ENCODE measurements at places on chromosomes 7 and 10. TPM values are rescaled to one million over a fixed set of nuclear protein-coding genes. Genes with fewer than 3 reads are reported as not detected.

Gene MCM10
- total RNA-seq, result 47.0 TPM

- no peak for DNase-seq
These were observed 35.3 kb upstream of the KCNIP2 start for GRCh38 chr10:101878869-101879268.

DNA sequence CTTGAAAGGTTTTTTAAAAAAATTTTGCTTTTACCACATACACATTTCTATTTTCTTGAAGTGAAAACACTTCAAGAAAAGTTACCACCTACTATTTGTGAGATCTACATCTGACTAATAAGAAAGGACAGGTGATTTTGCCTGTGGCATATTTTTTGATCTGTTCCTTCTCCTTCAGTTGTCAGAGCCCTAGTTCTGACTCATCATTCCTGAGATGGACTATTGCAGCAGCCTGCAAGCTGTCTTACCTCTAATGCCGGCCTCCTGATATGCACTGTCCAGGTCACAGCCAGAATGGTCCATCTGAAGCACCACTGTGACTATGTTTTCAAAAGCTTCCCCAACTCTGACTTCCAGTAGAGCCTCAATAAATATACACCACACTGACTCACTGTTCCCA is 28.2 kb upstream of the ANK3 start:
- no peak for DNase-seq

GRCh38 chr10:78217336-78217735 is 183.7 kb downstream of the RPS24 start:
- no peak for DNase-seq

DNA sequence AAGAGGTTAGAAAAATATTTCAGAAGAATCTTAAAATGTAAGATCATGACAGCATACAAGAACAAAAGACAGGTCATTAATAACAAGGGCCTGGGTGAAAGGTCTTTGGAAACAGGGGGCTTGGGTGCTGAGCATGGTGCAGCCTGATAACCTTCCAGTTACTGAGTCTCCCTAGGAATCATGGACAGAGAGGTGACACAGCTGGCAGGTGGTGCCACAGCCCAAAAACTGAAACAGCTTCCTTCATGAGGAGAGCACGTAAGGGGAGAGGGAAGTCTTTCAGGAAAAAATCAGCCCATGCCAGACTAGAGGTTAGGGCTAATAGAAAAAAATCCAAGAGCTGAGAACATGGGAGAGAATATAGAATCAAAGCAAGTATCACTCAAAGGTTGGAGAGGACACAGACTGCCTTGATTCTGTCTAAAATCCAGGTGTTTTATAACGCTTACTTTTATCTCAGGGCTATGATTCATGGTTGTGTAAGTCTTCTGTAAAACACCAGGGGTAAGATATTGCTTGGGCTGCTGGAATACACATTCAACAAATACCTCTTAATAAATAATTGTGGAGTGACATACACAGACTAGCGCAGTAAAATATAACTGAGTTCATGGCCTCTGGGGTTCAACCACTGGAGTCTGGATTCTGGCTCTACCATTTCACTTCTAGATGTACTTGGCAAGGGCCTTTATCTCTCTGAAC is 88.1 kb downstream of the SEMA3C start:
- no peak for DNase-seq

- no peak for DNase-seq
These were observed 77.7 kb downstream of the CDCA7L start for GRCh38 chr7:21867816-21868575.

- peak; percentile 96 for DNase-seq
These were observed 1.9 kb upstream of the PLAU start for GRCh38 chr10:73908853-73909539.

- no peak for DNase-seq
These were observed 38.4 kb downstream of the RHOBTB1 start for GRCh38 chr10:60905580-60905979.

GRCh38 chr7:73742753-73743641 is 4.4 kb upstream of the ABHD11 start:
- peak; percentile 97 for DNase-seq

Gene TAF6
- total RNA-seq, result 29.7 TPM

GRCh38 chr10:92238586-92239098 is 52.2 kb downstream of the CPEB3 start:
- DNase-seq, result no peak

Gene BNIP3
- total RNA-seq, result 575 TPM

DNA sequence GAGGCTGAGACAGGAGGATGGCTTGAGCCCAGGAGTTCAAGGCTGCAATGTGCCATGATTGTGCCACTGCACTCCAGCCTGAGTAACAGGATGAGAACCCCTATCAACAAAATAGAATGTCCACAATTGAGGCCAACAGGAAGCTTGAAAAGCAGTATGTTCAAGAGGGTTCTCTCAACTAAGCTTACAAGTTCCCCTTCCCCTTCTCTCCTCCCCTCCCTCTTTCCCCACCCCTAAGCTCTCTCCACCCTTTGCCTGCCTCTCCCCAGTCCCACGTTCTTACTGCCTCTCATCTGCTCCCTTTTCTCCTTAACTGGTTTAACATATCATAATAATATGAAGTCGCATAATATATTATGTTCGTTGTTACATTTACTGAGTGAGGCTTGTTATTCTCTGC is 35.4 kb downstream of the KIAA1549 start:
- no peak for DNase-seq

Gene GTF2IRD1
- 25.1 TPM for total RNA-seq

Gene CALU
- 166 TPM for total RNA-seq

Gene ZNF800
- total RNA-seq, result 7.6 TPM

- no peak for DNase-seq
These were observed 144.9 kb upstream of the MAGI2 start for GRCh38 chr7:79598351-79598750.

Gene SPDYE2
- not detected for total RNA-seq

- no peak for DNase-seq
These were observed 40.4 kb upstream of the ABCB5 start for GRCh38 chr7:20574784-20575720.

Gene ZNF488
- total RNA-seq, result not detected

Gene A1CF
- not detected for total RNA-seq

Gene SERPINE1
- total RNA-seq, result 42.4 TPM

GRCh38 chr7:18196638-18197037 is 169.0 kb upstream of the PRPS1L1 start:
- DNase-seq, result no peak

Gene MLXIPL
- total RNA-seq, result not detected

DNA sequence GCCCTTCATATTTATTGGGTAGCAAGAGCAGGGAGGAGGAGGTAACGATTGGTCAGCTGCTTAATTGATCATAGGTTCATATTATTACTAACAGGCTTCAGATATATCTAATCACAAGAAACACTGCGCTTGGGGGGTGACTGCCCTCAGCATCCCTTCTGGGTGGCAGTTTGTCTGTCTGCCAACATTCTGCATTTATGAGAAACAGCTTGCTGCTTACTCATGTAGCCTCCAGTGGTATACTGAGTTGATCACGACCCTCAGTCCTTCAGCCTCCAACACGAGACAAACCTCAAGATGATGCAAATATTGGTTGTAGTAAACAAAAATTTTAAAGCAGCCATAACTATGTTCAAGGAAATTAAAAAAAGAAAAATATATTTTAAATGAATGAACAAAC is 657.8 kb upstream of the PHF14 start:
- DNase-seq, result no peak

Gene CYCS
- 50.5 TPM for total RNA-seq

DNA sequence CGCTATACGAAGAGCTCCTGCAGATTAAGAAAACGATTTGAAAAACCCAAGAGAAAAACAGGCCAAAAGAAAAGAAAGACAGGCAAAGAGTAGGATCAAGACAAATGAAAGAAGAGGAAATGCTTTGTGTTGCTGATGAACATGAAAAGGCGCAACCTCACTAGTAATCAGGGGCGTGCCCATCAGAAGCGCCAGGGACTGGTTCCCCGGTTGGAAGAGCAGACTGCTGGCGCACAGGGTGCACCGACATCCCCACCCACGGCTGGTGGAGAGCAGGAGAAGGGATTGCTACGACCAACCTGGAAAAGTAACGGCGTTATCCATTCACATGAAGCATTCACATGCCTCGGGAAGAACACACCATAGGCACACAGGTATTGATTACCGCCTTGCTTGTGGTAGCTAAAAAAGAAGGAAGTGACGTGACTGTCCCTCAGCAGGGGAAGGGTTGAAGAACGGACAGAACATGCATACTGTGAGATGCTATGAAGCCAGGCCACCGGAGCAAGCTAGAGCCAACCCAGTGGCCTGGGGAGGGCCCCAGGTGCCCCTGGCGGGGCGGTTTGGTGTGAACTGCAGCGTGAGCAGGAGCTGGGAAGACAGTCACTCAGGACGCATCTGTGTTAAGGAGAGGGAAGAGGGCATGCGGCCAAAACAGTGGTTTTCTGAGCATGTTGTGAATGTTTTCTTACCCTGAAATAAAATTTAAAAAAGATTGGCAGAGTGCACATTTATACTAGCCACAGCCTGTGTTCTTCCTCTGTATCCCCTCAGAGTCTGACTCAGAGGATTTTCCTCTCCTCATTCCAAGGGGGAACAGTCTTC is 18.3 kb downstream of the AGAP3 start:
- no peak for DNase-seq

Gene CREB5
- 15.2 TPM for total RNA-seq

Gene SEMA4G
- total RNA-seq, result 6.6 TPM

- DNase-seq, result no peak
These were observed 194.9 kb downstream of the GPAM start for GRCh38 chr10:111988646-111989045.

- no peak for DNase-seq
These were observed 32.4 kb upstream of the HGF start for GRCh38 chr7:81802251-81802650.

DNA sequence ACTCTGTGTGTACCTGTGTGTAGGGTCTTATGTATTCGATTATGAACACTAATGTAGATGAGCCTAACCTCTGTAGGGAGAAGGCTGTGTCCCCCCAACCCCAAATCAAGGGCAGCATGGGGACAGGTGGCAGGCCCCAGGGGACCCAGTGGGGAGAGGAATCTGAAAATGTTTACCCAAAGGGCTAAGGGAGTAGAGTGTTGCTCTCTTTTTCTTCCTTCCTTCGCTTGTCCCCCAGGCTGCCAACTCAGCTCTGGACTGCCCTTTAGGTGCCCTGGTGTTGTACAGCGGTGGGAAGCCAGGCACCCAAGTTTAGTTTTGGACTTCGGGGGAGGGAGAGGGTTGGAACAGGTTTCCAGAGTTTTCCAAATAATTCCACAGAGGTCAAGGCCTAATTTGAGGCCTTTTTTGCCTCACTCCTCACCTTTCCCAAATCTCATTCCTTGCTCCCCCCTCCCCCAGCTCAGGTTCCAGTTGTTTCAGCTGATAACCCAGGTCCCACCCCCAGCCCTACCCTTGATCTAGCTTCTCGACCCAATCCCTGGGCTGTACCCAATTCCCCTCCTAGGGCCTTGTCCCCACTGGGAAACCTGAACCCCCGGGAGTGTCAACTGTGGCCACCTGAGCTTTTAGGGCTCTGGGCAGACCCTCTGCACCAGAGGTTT is 9.1 kb upstream of the PAX2 start:
- DNase-seq, result no peak

GRCh38 chr10:111030042-111030750 is 46.6 kb upstream of the ADRA2A start:
- DNase-seq, result no peak

- no peak for DNase-seq
These were observed 94.7 kb downstream of the DIP2C start for GRCh38 chr10:594584-595270.

DNA sequence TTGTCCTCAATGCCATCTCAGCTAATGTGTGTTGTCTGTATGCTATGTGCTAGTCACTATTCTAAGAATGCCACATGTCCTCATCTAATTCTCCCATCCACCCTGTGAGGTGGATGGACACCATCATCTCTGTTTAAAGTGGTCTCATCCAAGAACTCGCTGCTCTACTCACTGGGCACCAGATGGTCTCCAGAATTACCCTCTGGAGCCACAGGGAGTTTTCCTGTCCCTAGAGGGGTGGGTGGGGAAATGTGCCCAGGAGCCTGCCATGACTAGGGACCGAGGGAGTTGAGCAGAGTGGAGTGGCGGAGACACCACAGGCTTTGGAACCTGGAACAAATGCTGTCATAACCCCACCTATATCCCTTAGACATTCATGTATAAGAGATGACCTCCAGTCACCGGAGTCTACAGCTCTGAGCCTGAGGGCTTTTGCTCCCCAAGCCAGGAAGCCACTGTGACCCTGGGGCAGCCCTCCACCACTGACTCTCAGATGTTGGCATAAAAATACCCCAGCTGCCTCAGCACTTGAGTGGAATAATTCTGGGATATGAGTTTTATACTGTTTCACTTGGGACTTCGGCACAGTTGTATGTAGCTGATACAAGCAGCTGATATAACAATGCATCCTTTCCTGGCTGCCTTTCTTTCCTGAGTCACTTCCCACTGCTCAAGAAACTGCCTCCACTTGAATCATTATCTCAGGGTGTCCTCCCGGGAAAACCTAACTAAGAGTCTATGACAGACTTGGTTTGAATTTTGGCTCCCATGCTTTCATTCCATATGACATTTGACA is 61.5 kb upstream of the RAPGEF5 start:
- no peak for DNase-seq

- DNase-seq, result no peak
These were observed 5.9 kb upstream of the CALU start for GRCh38 chr7:128733278-128733645.

Gene CYP3A4
- not detected for total RNA-seq

DNA sequence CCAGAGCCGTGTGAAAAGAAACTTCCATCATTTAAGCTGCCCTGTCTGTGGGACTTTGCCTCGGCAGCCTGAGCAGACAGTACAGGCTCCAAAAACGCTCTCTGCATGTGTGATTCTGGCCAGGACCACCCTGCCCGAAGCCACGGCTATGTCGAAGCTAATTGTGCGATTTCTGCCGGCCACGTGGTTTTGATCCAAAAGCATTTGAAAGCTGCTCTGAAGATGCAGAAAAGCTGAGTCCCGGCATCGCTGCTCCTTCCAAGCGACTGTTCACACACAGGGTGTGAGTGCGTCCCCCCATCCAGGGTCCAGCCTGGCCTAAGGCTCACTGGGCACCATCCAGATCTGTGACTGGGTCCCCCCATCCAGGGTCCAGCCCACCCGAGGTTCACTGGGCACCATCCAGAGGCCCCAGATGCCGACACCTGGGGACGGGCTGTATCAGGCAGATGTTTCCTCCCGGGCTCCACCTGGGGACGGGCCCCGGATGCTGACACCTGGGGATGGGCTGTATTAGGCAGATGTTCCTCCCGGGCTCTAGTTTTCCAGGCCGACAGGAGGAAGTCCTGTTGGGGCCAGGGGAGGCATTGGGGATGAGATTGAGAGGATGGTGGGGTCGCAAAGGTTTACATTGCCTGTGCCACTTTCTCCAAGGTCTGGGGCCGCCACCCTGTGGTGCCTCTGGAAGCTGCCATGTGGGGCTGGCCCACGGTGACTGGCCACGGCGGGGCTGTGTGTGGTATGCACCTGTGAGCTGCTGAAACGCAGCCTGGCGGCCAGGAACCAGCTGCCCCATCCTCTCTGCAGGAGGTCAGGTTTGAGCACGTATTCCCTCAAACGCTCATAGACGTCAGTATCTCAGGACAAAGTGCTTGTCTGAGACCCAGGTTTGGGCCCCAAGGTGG is 527.4 kb downstream of the DNAJB6 start:
- no peak for DNase-seq

Gene LRGUK
- not detected for total RNA-seq

- no peak for DNase-seq
These were observed 93.7 kb downstream of the WDFY4 start for GRCh38 chr10:48778193-48778857.

Gene TMEM196
- not detected for total RNA-seq

GRCh38 chr10:110446277-110446676 is 51.4 kb upstream of the DUSP5 start:
- DNase-seq, result no peak

Measured in Caki2 (cell line).